ENCODE measurements at places on chromosomes 16 and 17.

- DNase-seq = peak; percentile 38
These were observed 22.1 kb downstream of the EMP2 start for GRCh38 chr16:10558305-10558704.

DNA sequence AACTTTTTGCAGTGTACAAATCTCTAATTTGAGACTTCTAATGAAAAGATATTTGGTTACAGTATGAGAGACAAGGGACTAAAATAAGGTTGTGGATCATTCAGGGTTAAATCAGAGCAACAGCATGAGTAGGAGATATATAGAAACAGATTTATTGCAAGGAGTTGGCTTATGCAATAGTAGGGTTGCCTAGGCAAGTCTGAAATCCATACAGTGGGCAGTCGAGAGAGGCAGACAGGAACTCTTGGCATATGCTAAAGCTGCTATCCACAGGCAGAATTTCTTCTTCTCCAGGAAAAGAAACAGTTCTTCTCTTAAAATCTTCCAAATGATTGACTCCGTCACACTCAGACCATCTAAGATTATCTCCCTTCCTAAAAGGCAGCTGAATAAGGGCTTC is 500.8 kb downstream of the MAF start:
- DNase-seq = no peak

GRCh38 chr17:80287038-80287437 is 26.4 kb downstream of the RNF213 start:
- no peak for DNase-seq

DNA sequence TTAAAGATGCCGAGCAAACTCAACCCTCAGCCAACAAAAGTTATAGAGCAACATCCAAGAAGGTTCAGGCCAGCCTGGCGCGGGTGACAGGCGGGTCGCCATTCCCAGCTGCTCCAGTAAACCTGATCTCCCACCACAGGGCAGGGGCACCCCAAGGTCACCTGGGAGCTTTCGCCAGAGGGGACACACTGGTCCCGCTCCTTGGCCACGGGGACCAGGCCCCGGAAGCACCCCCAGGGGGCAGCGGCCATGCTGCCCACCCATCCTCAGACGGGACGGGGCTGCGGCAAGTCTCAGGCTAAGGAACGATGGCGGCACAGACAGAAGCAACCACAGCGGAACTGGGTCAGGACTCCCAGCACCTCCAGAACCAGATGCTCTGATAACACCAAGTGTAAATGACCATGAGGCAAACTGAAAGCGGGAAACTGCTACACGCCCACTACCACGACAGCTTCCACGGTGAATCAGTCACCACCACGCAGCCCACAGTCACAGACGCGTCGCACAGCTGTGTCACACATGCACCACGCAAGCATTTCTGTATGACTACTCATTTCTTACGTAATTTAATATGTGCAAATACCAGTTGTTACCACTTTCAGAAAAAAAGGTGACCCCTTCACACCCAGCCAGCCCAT is 14.1 kb upstream of the CCDC154 start:
- DNase-seq = no peak

- no peak for DNase-seq
These were observed 112.6 kb upstream of the MPHOSPH6 start for GRCh38 chr16:82282662-82283061.

Data from NCI-H2029 treated with DMSO at 0.1 percent for 48 hours (cell line).